ENCODE measurements at places on chromosomes 5 and 9.

GRCh38 chr5:15791859-15792258 lies 291.9 kb downstream of the FBXL7 start:
- DNase-seq: no peak

DNA sequence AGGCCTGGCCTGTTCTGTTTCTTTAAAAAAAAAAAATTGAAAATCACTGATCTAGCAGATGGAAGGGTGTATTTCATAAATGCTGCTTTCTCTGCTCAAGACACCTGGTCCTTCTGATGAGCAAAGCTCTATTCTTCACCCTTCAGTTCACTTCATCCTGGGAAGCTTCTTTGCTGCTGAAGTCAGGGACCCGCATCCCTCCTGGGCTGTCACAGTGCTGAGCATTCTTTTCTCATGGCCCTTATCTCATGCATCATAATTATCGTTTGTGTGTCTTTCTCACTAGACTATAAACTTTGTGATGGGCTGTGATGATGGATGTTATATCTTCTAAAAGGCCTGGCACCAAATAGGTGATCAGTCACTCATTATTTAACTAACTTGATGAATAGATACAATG lies 461.0 kb downstream of the GADD45G start:
- DNase-seq: no peak

- DNase-seq: peak; percentile 25
Measured at GRCh38 chr5:77906806-77907205, 130.7 kb upstream of the TBCA start.

DNA sequence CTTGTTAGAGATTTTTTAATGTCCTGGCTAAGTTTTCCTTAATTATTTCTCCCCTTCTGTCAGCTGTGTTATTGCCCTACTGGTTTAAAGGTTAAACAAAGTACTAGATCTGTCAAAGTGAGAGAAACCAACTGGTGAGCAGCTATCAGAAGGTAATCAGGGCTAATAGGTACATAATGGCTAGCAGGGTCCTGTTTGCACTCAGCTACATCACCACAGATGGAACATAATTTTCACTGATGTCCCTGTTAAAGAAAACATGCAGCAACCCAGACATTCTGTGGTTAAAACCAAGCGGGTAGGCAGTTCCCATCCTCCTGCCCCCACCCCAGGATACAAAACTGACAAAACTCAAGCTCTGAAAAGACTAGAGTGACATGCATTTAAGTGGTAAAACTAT lies 473.9 kb downstream of the NR2F1-AS1 start:
- DNase-seq: no peak

DNA sequence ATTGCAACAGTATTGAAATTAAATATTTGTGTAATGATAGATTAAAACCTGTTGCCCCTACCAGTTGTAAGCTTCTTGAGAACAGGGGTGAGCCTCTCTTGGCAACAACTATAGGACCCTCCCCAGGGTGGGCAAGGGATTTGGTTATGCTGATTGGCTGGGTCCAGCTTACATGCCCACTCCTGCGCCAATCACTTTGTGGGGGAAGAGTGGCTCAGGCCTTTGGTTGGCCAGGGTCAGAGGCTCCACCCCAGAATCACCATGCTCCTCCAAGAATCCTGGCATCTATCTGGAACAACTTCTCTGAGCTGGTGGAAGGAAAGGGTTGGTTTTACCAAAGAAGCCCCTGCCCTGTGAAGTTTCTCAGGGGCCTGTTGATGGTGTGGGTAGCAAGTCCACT lies 8.6 kb upstream of the PITX1 start:
- no peak for DNase-seq

GRCh38 chr5:117999939-118000549 lies 988.3 kb downstream of the DTWD2 start:
- no peak for DNase-seq

GRCh38 chr9:86280580-86280979 lies 1.8 kb downstream of the ISCA1 start:
- DNase-seq: no peak

DNA sequence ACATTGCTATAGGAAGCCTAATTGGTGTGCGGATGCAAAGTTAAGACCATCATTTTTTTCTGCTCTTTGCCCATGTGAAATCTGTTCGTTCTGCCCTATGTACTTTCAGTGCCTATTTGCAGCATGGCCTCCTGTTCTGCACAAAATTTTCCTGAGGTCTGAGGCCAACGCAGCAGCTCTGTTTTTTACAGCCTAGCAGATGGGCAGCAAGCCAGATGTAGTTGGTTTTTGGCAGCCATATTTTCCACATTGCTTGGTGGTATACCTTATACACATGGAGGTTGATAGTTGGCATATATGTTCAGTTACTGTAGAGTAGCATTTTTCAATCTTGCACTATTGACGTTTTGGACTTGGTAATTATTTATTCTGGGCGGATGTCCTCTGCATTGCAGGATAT lies 133.5 kb upstream of the MRPS30 start:
- no peak for DNase-seq

- DNase-seq: no peak
Measured at GRCh38 chr5:136619556-136619955, 254.2 kb upstream of the TRPC7 start.

- no peak for DNase-seq
Measured at GRCh38 chr9:107994648-107995047, 505.1 kb upstream of the KLF4 start.

DNA sequence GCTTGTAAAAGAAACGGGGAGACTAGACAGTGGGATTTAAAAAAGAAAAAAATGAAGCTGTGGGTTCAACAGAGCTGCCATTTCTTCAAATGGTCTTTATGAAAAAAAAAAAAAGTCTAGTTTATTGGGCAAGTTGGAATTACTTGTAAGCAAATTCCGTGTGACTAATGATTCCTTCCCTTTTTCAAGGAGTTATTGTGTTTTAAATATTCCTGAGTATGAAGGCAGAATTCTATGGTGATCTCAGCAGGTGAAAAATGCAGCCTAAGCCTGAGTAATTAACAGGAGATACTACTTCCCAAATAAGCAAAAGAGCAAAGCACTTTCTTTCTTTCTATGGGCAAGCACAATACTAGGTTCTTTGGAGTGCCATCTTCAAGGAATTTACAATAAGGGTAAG lies 481.9 kb downstream of the ZNF608 start:
- peak; percentile 8 for DNase-seq

DNA sequence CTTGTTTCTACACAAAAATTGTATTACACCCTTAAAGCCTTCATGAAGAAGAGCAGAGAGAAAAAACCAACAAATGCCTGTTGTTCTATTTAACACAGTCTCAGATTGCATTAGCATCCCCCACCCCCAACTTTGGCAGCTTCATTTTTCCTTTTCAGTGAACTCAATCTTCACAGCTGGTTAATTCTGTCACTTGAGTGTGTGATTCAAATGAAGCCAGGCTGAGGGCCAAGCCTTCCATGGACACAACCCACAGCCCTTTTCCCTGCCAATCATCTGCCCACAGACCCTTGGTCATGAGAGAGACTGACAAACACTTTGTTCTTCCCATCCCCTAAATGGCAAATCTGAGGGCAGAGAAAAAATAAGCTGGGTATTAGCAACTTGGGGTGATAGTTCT lies 217.5 kb upstream of the NMUR2 start:
- DNase-seq: no peak

DNA sequence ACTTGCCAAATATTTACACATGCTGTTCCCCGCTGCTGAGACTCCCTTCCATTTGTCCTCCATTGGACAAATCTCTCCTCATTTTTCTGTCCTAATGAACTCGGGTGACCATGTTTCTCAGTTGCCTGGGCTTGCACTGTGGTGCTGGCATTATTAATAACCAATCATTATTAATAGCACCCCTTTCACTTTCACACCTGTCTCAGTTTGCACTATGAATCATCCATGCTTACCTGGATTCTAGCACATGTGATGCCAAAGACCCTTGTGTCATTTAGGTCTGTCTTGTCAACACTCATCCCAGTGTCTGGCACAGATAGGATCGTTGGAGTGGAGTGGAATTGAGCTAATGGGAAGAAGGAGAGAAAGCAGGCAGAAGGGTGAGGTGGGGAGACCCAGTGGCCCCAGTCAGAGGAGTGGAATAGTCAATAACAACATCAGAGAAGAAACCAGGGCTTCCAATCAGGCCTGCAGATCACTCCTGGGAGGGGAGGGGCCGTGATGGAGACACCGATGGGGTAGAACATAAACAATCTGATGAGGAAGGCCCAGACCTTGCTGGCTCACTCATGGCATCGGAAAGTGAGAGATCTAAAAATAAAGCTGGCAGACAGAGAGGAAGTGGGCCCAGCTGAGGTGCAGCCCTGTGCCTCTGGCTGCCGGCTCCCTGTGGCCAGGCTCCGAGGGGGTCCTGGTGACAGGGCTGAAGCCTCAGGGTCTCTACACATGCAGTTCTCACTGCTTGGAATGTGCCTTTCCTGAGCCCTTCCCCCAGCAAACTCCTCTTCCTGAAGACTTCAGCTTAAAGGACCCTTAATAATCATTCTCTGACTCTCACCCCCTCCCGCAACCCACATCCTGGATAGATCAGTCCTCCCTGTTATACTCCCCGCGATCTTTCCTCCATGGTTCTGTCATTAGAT lies 33.5 kb upstream of the CRB2 start:
- DNase-seq: no peak

GRCh38 chr5:151598549-151598948 lies 7.4 kb upstream of the FAT2 start:
- no peak for DNase-seq

GRCh38 chr5:95868136-95868535 lies 45.6 kb upstream of the GLRX start:
- DNase-seq: no peak

DNA sequence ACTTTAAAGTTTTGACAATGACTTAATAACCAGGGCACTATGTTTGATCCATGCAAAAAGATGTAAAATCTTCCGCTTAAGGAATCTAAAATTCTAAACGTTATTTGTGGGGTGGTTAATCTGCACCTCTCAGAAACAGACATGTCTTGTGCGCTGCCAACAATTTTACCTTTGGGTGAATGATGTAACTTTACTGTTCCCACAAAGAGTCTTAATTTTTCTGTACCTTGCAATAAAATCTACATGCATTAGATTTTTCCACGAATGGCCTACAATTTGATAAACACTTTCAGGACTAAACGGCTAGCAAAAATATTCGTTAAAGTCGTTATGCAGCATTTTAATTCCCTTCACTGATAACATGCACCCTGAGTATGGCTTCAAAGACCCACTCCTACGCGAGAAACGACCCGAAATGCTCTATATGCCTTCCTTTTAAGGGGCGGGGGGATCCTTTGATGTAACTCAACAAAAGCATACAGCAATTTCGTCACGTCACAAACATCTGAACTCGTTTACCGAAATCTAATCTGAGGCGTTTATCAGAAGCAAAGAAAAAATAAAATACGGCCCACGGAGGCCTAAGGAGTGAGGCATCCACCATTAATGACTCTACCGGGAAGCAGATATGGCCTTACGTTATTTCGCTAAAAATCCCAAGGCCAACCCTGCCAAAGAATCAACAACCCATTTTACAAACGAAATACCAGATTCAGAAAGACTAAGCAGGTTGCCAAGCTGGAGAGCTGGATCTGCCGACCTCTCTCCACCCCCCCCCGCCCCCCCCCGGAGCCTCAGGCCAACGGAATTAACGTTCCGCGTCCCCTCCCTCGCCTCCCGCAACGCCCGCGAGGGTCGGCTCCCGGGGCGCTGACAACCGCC lies 621 bp downstream of the AK6 start:
- peak; percentile 16 for DNase-seq

GRCh38 chr9:7347556-7347955 lies 452.0 kb downstream of the DMAC1 start:
- no peak for DNase-seq

DNA sequence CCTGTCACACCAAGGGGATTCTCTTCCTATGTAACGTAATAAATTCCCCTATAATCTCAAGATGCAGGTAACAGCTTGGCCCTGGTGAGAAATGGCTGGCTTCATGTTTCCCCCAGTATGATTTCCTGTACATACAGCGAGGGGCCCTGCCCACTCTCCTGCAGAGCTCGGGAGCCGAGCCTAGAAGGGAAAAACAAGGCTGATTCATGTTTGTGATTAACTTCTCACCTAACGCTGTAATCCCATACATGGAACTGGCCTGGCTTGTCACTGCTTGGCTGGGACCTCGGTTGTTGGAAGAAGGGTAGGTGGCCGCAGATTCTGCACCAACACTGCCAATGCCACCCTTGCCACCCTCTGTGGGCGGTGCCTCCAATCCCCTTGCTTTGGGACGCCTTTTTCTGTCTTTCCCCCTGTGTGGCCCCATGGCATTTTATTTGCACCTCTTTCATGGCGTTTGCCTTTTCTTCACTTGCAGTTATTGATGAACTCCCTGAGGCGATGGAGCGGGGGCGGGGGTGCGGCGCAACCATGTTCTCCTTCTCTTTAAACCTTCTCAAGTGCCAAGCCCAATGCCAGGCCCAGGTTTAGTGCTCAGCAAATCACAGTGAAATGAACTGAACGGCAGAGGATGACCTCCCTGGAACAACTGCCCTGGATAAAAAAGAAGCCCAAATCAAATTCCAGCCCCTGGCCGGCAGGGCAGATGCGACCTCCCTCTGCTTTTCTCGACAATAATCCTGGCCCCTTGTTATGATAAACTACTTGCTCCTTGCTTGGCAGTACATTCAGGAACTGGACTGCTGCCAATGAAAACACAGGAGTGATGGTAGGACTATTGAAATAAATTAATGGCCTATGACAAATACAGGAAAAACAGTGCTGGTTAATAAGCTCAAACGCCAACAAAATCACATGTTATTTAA lies 108.1 kb downstream of the TMEM174 start:
- DNase-seq: peak; percentile 74

- DNase-seq: peak; percentile 38
Measured at GRCh38 chr9:126519660-126520420, 93.9 kb upstream of the LMX1B start.

DNA sequence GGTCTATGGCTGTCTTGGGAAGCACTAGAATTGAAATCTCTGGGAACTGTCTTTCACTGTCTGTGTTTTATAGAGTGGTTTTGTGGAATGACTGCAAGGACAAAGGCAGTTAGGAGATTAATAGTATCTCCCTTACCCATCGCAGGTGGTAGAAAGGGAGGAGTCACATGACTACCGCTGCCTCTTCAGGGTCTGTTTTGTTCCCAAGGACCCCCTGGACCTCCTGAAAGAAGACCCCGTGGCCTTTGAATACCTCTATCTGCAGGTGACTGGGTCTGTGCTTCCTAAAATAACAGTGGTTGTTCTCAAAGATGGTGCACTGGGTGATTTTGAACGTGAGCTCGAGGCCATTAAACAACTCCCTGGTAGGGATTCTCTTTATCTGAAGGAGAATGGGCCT lies 22.8 kb upstream of the TRMT10B start:
- no peak for DNase-seq

- peak; percentile 70 for DNase-seq
Measured at GRCh38 chr5:97071101-97071500, 71.3 kb downstream of the LIX1 start.

- DNase-seq: no peak
Measured at GRCh38 chr9:25310961-25311360, 367.3 kb downstream of the TUSC1 start.

GRCh38 chr5:176639981-176640380 lies 7.3 kb upstream of the TSPAN17 start:
- DNase-seq: no peak

GRCh38 chr9:135294836-135295235 lies 184.7 kb upstream of the PPP1R26 start:
- peak; percentile 31 for DNase-seq

Measured in PC-3 (cell line).